ENCODE measurements at places on chromosomes 3 and 15.

GRCh38 chr3:170259907-170260306, 37.7 kb downstream of the PRKCI start:
- no peak for DNase-seq

DNA sequence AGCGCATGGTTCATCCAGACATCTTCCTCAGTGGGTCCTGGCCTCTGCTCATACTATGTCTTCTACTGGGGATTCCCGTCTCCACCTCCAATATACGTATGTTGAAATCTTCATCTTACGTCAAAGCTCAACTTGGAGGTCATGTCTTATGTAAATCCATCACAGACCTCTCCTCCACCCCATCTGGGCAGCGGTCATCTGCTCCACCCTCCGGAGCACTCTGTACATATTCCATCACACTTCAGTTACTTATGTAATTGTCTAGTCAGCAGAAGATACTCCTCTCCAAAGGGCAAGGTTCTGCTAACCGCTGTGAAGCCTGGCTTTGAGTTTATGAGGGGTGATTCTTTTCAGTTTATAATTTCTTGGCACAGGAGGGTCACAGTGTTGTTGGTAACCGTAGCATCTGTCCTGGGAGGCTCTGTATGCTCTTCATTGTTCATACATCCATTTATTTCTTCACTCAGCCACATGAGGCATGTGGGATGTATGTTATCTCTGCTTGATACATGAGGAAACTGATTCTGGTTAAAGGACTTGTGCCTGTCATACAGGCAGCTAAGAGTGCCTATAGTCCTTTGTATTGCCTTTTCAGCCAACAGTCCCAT, 22.1 kb downstream of the MAP2K1 start:
- DNase-seq: no peak

- DNase-seq: no peak
These were observed 662 bp downstream of the TMEM108 start for GRCh38 chr3:133038731-133039375.

GRCh38 chr3:189507856-189508255, 123.3 kb upstream of the TP63 start:
- DNase-seq: no peak
